ENCODE measurements at places on chromosomes 5 and 9.

DNA sequence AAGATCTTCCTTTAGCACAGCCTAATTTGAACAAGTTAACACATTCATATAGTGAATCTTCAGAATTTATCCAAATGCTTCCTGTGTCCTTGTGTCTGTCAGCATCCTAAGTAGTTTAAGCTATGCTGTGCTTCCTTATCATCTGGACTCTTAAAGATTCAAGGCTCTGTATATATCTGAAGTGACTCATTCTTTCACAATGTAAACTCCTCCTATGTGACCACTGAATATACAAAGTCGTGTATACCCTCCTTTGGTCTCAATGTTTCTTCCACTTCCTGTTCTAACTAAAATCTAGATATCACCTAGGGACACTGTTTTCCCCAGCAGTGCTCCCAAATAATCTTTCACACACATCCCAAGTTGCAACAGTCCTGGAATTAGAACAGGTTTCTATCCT is 935.7 kb upstream of the NUDT12 start:
- no peak for DNase-seq

- DNase-seq, result no peak
Observed at GRCh38 chr5:132426525-132427138, 57.1 kb downstream of the SLC22A5 start.

GRCh38 chr5:51414516-51414915 is 31.3 kb downstream of the ISL1 start:
- no peak for DNase-seq

DNA sequence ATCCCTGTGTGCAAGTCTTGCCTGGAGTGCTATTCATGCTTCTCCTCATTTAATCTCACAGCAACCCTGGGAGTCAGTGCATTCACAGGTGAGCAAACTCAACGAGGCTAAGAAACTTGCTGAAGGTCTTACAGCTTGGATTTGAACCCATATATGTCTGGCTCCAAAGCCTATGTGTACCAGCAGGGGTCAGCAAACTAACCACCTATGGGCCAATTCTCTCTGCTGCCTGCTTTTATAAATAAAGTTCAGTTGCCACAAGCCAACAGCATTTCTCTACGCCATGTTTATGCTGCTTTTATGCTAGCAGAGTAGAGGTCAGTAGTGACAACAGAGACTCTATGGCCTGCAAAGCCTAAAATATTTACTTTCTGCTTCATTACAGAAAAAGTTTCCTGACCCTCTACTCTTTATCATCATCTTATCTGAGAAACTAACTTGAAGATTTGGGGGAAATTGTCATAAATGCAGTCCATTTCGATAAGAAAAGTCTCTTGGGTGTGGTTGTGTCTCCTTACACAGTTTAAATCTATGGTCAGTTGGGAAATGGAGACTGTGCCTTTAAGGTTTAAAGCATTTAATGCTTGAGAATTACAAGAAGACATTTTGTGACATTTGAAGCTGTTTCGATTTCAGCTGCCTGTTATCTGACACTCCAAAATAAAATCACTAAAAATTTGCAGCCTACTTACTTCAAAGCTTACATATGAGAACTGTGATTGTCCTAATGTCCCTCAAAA is 137.7 kb downstream of the PRELID2 start:
- DNase-seq, result peak; percentile 45

DNA sequence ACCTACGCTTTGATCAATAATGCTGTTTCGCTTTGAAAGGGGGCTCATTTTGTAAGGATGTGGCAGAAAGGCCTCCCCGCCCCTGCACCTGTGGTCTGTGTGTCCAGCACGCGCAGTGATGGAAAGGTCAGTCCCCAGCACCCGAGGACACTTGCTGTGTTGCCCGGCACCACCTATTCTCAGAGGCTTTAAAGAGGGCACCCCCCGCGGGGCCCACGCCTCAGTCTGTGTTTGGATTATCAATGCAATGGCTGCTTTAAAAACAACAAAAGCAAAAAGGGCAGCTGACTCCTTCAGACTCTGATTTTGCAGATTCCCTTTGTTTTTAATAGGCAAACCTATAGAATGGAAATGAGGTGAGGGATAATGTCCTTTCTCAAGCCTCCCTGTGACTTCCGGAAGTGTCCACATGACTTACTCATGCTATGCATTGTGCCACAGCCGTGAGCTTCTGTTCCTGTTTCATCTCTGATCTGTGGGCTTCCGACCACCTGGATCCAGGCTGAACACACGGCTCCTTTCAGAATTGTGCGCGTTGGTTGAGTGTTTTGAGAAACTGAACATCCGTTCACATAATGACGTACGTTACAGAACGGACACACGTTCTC is 416.2 kb downstream of the IRX2 start:
- DNase-seq, result no peak
